ENCODE measurements at places on chromosomes 5 and 9.

DNA sequence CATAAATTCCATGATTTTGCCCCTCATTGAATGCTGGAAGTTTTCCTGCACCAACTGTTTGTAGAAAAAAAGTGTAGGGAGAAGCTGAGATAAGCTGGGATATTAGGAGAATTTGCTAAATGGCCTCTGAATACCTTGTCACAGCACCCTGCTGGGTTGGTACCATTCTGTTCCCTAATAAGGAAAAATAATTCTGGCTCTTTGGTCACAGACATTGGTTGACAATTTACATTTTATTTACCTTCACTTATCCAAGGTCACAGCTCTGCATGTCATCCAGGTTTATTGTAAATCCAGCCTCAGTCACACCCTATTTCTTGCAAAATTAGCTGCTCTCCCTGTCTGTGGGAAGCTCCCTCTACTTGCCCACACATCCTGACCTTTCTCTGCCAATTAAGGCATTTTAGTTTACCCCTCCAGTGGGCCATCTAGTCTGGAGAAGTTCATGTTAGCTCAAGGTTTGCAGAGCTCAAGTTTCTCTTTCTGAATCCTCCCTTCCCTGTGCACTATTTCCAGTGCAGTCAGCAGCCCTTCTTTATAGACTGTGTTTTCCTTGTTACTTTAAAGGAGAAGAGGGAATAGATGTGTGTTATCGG lies 115.4 kb upstream of the NTRK2 start:
- DNase-seq, result no peak

DNA sequence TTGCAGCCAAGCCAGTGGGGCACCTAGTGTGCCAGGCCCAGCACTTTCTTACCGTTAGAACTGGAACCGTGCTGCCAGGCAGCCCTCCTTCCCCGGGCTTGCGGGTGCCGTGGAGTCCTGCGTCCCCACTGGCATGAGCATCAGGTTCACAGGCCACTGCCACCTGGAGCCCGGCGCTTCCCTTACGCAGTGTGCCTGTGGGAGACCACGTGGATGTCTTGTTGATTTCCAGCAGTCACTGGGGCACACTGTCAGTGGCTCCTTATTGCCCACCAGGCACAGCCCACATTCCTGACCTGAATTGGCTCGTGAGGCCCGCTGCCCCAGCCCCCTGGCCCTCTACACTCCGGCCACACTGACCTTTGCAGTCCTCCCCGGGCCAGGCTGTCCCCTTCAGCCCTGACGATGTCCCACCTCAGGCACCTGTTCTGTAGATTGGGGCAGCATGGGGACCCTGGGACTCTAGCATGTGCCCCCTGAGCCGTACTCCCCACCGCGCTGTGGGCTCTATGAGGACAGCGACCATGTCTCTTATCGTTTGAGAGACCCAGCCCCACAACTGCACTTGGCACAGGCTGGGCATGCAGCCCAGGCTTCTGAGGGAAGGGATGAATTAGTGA lies 10.4 kb upstream of the CEL start:
- no peak for DNase-seq

DNA sequence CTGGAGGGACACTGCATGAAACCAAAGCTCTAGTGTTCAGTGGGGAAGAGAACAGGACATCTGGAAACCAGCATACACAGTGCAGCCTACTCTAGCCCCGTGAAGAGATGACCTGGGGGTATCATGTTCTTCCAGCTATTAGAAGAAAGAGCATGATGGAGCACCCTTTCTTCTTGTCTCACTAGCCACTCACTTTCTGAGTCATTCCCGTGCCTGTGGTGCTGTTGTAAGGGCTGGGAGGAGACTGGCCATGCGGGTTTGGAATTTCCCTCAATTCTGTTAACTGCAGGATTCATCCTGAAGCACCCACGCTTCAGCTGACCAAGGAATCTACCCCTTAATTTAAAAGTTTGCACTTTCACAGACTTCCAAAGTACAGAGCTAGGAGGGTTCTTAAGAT lies 137.0 kb downstream of the COL23A1 start:
- DNase-seq, result no peak

DNA sequence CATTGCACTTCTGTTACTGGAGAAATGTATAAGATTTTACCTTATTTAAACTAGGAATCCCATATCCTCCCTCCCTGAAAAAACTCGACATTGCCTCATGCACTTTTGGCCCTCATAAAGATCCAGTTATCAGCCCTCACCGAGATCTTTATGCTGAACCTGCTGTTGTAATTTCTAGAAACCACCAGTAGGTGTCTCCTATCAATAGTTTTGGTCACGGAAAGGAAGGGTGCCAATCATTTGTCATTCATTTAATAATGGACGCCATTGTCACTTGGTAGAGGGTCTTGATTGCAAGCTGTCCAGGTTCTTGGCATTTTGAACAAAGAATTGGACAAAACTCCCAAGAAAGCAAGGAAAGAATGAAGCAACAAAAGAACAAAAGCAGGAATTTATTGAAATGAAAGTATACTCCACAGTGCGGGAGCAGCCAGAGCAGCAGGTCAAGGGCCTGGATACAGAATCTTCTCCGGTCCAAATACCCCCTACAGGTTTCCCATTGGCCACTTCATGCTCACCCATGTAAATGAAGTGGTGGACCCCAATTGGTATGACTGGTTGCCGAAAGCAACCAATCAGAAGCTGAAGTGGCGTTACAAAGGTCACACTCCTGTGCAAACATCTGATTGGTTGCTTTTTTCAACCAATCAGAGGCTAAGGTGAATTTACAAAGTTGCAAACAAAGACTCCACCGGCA lies 524.3 kb downstream of the PSAT1 start:
- peak; percentile 68 for DNase-seq

GRCh38 chr5:83368319-83368718 lies 103.2 kb upstream of the VCAN start:
- DNase-seq, result peak; percentile 1

DNA sequence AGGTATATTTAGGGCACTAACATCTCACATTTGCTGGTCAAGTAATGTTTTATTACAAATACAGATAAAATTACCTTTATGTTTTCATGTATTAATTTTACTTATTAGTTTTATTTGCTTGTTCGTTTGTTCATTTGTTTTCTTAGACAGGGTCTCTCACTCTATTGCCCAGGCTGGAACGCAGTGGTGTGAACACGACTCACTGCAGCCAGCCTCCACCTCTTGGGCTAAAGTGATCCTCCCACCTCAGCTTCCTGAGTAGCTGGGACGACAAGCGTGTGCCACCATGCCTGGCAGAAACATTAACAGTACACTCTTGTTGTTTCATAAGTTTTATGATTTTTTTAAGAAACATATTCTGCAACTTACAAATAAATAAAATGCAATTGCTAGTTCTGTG lies 123.2 kb downstream of the ZNF608 start:
- no peak for DNase-seq

DNA sequence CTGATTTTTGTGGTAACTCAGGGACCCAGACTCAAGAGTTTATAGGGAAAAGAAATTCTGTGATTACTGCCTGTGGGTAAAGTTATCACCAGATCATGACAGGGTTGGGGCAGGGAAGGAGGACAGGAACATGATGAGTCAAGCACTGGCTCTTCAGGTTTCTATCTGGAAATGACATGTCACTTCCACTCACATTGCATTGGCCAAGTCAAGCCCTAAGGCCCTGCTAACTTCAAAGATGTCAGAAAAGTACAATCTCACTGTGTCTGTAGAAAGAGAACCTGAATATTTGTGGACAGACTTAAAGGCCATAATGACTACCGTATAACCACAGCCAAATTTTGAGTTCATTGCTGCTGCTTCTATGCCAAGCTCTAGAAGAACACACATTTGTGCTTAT lies 187.7 kb downstream of the TLE4 start:
- DNase-seq, result no peak

DNA sequence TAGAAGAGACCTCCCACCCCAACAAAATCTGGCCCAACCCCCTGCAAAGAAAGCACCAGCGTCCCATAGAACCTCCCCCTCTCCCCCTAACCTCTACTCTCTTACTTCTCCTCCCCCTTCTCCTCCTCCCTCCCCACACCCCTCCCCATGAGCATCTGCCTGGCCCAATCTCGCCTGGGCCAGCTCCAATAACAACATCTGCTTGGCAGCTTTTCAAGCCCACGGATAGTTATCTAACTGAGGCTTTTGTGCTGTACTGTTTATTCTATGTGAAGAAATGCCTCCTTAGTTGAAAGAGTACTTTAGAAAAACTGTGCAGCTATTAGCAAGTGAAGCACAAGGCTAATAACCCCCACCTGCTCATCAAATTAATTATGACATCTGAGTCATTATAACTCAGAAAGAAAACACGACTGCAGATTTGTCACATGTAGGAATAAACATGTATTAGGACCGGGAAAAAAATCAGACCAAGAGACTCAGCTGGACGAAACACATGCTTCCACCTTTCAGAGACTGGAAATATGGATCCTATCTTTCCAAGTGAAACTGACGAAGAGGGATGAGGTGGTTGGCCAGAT lies 42.8 kb downstream of the NFIB start:
- DNase-seq, result peak; percentile 74

DNA sequence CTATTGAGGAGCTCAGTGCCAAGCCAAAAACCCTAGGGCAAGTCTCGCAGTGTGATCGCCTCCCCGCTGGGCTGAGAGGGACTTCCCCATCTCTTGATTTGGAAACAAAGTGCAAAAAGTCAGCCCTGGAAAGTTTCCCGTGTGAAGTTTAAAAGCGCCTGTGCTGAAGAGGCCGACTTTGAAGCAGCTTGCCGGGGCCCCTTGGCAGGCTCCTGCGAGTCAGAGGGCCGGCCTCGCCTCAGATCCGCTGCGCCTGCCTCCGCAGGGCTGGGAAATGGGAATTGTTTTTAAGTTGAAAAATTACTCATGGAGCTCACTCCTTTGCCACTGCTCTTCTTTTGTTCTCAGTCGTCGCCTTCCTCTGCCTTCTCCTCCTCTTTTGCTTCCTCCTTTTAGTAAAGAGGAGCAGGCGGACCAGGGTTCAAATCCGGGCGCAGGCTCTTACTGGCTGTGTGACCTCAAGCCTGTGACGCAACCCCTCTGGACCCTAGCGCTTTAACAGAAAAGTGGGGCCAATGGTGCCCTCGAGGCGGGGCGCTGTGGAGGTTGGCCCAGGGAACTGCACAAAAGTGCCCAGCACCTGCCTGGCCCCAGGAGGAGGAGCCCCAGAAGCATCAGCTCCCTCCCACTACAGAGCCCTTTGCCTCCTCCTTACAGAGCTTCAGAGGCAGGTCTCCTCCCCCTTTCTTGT lies 14.7 kb upstream of the LHX2 start:
- no peak for DNase-seq

DNA sequence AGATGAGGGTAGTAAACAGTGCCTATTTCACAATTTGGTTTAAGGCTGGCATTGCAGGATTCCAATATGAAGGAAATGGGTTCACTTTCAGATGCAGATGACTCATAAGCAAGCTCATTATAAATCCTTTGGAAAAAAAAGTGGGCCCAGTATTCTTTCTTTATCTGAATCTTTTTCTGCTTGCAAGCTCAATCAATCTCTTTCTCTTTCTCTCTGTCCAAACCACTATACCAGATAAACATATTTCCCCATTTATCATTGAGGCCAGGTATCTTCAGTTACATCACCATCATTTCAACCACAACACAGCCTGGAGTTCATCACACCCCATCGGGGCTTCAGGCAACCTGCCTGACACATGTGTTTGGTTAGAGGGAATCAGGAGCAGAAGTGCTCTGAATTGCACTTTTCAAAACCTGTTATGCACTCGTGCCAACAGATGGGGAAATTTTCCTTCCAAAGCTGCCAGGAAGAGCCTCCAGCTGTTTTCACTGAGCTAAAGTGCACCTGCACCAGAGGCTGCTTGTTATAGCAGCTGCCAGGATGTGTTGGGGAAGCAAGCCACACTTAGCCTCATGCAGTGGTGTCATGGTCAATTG lies 30.0 kb upstream of the MAMDC2 start:
- DNase-seq, result no peak

DNA sequence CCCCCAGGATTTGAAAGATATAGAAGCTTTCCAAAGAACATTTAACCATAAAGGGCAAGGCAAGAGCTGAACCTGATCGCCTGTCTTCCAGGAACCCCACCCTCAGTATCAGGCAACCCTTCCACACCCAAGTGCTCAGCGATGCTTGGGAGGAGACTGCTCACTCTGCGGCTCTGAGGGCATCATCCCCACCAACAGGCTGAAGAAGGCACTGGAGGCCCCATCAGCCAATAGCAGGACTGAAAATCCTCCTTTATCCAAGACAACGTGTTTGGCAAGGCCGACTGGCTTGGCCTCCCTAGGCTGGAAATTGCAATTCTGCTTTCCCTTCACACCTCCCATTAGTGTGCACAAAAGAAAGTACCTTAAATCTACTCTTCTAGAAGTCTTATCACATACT lies 1.4 kb upstream of the PPP2CA start:
- peak; percentile 24 for DNase-seq

DNA sequence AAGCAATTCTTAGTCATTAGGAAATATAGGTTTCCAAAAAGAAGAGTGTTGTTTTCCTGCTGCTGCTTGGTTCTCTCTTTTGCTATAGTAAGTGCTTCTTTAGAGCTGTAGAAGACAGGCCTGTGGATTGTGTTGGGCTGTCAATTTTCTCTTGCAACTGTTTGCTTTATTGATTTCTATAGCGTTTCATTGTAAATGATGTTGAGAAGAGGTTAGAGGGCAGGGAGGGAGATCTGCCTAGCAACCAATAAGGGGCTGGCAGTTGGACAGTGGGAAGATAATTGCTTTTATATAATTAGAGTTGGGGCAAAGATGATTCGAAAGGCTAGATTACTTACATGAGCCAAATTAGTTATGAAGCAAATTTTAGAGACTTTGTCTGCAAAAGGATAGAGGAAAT lies 11.1 kb downstream of the UNC13B start:
- DNase-seq, result no peak

GRCh38 chr9:132783006-132783405 lies 95.1 kb downstream of the AK8 start:
- DNase-seq, result no peak

- DNase-seq, result peak; percentile 15
These were observed 30.3 kb downstream of the SLC25A46 start for GRCh38 chr5:110769000-110769681.

DNA sequence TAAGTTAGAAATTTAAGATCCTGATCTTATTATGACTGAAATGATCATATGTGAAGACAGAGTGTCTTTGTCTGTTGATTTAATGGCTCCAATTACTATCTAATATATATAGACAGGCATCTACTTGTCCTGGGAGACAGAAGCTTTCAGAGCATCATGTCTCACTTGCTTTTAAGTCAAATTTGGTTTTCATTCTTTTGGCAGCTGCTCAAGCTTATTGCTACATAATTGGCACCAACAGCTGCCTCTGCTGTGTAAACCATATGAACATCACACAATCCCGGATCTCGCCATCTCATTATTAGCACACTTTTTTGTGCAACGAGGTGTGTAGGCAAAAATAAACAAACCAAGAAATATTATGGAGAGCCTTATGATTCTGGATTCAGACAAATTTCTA lies 1717.9 kb downstream of the EFNA5 start:
- peak; percentile 91 for DNase-seq

- DNase-seq, result no peak
These were observed 1.1 kb downstream of the ICE1 start for GRCh38 chr5:5423586-5423985.

GRCh38 chr5:92838253-92838652 lies 742.8 kb downstream of the NR2F1-AS1 start:
- no peak for DNase-seq

DNA sequence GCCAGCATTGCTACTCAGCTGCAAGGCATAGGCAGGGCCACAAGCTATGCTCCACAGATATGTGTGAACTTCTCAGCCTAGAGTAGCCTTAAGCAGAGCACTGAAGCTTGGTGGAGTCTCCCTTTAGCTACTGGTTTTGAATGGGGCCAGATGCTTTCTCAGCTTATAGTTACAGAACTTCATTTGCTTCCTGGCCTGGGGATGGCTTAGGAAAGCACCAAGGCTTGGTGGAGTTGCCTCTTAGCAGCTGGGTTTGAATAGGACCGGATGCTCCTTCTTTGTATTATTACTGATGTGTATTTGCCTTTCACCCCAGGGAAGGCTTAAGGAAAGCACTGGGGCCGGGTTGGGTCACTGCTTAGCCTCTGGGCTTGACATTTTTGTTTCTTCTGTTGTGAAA lies 497.8 kb upstream of the SEMA6A start:
- DNase-seq, result no peak
